ENCODE measurements at places on chromosomes 1 and 21.

GRCh38 chr1:43554444-43554992 lies 23.8 kb downstream of the PTPRF start:
- peak; percentile 10 for DNase-seq

DNA sequence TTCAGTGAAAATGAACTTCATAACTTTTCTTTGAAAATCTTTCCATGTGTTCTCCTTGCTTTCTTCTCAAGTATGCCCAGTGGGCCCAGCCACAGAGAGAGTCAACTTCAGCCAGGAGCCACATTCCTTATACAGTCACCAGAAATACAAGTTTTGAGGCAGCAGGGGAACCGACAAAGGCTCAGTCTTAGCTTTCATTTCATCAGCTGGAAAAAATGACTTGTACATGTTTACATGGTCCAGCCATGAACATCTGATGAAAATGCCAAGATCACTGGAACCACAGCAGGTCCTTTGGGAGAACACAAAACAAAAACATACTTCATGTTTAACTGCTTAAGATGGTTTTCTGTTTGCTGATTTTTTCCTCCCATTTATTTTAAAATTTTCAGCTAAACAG lies 72.5 kb downstream of the SYDE2 start:
- DNase-seq = no peak

DNA sequence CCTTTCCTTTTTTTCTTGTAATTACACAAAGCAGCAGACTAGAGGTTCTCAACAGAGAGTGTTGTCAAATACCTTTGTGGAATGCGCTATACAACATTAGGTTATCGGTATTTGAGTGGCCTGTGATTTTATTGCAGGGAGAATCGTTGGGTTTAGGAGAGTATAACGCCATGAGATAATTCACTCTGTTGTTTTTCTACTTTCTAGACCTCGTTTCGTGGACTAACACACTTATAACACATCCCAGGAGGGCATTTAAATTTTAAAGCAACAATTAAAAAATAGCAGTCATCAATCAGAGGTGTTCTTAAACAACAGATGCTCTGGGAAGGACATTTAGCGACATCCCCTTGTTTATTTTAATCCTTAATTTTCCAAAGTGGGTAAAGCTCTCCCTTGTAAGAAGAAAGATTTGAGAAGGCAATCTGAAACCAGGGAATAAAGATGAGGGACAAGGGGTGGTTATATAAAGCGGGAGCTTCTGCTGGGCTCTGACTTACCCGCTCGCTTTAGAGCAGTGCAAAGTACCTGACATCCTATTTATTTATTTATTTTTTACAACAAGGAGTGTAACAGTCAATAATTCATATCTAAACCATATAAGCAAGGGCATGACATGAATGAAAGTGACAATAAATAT lies 4.9 kb downstream of the PBX1 start:
- DNase-seq = no peak

DNA sequence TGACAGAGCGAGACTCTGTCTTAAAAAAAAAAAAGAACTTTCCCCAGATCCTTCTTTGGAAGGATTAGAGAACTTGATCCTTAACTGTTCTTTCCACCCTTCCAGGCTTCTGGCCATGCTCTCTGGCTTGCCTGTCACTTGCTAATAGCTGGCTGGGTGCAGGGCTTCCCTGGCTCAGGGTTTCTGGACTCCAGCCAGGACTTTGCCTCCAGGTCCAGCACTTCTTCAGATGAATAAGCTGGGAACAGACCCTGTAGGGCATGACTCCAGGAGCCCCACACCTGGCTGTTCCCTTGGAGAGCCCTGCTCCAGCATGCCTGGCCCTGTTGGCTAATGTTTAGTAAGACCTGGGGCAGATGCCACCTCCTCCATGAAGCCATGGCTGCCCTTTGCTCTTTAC lies 3.3 kb upstream of the NT5C1A start:
- no peak for DNase-seq

- peak; percentile 74 for DNase-seq
These were observed 3.8 kb downstream of the MPZ start for GRCh38 chr1:161305867-161306519.

DNA sequence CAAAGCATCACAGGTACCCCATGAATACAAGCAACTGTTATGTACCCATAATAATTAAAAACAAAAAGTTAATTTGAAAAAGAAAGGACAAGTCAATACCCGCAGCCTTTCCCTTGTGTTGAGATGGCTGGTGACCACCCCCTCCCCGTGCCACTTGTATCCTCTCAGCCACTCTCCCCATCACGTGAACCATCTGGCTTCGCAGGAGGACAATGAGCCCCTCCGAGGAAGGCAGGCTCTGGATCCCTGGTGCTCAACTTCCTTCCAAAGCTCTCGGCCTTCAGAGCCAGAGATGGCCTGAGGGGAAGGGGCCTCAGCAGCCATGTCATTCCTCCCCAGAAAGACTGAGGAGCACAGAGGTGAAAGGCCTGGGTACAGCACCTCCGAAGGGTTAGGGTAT lies 120.4 kb upstream of the RAB4A start:
- no peak for DNase-seq

- no peak for DNase-seq
These were observed 80.3 kb downstream of the RNF220 start for GRCh38 chr1:44485229-44485933.

- no peak for DNase-seq
These were observed 49.8 kb downstream of the CSMD2 start for GRCh38 chr1:34115233-34115632.

DNA sequence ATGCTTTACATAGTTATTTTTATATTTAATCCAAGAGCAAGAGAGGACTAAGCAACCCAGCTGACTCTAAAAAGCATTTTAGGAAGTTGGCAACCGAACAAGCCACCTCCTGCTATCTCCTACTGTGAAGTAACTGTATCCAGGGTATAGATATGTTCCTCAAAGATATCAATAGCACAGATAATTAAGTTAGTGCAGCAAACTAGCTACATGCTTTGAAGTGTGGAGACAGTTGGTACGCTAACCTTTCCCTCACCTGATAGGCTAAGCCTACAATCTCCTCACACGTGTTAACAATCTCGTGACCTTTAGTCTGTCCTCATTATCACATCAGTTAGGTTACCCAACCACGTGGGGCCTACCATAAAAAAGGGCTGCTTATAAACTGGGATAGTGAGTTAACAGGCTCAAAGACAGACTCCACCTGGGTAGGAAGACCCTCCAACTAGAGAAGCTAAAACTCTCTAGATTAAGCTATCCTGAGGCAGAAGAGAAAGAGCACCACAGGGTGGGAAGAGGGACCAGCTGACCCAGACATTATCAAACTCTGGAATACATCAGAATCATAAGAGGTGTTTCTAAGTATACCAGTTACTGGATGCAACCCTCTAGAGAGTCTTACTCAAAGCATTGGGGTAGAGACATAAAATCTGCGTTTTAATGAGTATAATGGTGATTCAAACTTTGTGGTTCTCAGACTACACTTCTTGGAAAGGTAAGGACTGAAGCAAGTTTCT lies 340.1 kb upstream of the ESRRG start:
- no peak for DNase-seq

DNA sequence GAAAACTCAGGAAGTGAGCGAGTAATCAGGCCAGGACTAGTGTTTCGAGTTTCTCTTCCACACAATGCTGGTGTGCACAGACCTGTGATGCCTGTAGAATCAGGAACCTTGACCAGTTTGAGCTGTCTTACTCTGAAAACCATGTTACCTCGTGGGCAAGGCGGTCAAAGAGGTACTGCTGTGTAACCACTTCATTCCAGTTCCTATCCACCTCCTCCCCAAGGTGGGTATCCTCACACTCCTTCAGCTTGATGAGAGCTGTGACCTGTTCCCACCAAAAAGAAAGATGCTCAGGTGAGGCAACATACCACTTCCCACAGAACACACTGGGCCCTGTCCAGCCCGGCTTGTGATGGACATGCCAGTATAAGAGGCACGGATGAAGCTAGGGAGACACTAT lies 88.1 kb downstream of the NRDC start:
- no peak for DNase-seq

DNA sequence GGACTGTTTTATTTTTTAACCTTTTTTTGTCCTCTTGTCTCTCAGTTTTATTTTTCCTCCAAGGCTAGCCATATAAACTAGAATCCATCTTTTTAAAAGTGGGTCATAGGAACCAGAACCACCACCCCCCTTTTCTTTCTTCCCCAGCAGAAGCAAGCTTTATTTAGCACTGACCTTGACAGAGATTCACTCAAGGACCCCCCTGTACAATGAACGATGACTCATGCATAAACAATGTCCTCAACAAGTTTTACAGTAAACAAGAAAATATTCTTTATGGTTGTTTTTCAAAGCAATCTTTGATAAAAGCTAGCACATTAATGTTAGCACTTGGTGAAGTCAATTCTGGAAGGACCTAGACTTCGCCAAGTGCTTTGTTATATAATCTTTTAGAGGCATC lies 14.1 kb downstream of the PKN2 start:
- DNase-seq = no peak

- no peak for DNase-seq
These were observed 34.1 kb downstream of the SOAT1 start for GRCh38 chr1:179327679-179328078.

- DNase-seq = no peak
These were observed 765.6 kb upstream of the B3GALT2 start for GRCh38 chr1:193951984-193952383.

DNA sequence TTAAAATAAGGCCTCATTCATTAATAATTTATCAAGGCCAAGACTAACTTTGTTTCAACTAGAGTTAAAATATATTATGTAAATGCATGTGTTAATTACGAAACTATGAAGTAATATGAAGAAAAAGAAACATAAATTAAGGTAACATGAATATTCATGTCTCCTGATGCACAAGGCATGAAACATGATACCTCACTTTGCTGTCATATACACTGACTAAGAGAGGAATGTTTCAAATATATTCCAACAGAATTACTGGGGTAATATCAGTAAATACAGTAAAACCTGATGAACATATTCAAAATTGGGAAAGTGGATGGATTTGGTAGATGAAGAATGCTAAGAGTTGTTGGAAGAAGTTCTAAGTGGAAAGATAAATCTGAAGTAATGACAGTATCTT lies 274.6 kb downstream of the LRRC7 start:
- DNase-seq = no peak

DNA sequence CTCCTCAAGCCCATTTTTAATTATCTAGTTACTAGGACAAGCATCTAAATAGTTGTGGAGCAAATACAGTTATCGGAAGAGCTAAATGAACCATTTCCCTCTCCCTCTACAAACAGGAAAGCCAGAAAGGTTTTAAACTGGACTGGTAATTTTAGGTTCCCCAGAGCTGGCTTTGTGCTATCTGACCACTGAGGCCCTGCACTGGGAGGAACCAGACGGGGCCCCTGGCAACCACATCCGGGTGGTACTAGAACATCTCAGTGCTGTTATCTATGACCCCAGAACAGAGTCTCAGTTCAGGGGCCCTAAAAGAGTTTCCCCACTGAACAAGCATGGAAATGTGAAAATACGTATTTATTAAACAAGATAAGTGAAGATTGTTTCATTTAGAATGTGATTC lies 7.7 kb upstream of the RSPH1 start:
- DNase-seq = no peak

- DNase-seq = no peak
These were observed 52.2 kb downstream of the TRAF5 start for GRCh38 chr1:211378844-211379243.

DNA sequence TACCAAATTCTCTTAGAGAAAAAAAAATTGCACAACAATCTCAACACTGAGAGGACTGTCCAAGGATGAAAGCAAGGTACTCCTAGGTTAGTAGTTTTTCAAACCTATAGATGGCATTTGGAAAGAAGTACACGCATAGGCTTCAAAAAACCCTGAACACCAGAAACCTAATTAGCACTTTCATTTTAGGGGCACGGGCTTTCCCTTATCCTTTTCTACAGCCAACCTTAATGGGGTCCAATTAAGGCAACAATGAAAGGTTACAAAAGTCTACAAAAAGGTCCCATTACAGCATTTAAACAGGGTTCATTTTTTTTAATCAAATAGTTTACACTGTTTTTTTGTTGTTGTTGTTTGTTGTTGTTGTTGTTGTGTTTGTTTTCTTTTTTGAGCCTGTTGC lies 6.2 kb downstream of the KDM5B start:
- DNase-seq = no peak

- DNase-seq = no peak
These were observed 130.4 kb downstream of the HS2ST1 start for GRCh38 chr1:87044840-87045239.

DNA sequence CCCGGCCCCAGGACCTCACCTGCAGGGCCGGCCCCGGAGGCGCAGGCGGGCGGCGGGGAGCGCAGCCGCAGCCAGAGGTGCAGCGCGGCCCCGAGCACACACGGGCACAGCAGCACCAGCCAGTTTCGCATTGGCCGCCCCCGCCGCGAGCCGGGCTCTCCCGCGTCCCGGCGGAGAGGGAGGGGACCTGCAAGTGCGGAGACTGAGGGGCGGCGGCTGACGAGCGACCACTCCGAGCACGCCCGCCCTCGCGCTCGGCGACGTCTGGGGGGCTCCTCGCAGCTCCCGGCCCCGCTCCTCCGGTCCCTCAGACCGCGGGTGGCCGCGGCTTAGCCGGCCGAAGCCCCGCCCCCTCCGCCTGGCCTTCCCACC lies at the start of gene B3GALNT2:
Gene B3GALNT2, minus strand, starts transcription at position 331 of the 372 bp plus-strand sequence. Its CDS starts 200 bp downstream, at position 131.
- DNase-seq = no peak

DNA sequence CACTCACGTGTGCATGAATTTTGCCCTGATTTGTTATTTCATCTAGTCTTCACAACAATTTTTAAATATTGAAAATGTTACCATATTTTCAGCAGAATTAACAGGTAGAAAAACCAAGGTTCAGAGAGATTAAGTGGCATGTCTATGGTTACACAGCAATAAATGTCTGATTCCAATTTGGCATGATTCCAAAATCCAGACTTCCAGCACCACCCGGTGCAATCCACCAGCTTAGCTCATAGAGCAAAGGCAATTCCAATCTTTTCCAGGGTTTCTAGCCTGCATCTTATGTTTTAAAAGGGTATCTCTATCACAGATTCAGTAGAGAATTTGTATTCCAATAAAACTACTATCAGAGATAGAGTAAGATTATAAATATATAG lies 161.8 kb downstream of the TPR start:
- DNase-seq = no peak

DNA sequence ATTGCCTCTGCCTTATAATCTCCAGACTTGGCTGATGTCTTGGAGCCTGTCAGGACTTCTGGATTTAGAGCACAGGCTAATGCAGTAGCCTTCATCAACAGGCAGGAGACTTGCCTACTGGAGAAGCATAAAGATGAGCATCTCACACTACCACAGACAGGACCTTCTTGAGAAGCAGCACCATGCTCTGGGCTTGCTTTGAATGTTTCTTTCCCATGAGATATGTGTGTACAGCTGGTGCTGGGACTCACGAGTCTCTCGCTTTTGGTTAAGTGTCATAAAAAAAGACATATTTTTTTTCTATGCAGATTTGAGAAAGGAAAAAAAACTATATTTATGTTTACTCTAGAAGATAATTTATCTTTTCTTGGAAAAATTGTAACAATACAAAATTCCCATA lies 671.3 kb downstream of the MRPL39 start:
- no peak for DNase-seq
